ENCODE measurements at places on chromosomes 5 and 9.
A peak's percentile ranks its signal among the peaks of the same experiment; 100 is the strongest.

DNA sequence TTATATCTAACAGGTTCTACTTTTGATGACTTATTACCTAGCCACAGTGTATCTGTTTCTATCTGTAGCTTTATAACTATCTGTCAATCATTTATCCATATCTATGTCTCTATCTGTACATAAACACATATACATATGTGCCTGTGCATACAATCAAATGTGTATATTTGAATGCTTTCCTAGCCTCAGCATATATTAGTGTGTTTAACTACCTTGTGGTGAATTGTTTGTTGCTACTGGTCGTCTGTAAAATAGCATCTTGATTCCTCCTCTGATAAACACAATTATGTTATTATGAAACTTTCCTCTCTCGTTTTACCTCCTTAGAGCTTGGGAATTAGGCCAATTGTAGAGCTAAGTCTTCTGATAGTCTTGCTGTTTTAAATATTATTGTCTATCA, 44.4 kb downstream of the PARP8 start:
- DNase-seq, result no peak

DNA sequence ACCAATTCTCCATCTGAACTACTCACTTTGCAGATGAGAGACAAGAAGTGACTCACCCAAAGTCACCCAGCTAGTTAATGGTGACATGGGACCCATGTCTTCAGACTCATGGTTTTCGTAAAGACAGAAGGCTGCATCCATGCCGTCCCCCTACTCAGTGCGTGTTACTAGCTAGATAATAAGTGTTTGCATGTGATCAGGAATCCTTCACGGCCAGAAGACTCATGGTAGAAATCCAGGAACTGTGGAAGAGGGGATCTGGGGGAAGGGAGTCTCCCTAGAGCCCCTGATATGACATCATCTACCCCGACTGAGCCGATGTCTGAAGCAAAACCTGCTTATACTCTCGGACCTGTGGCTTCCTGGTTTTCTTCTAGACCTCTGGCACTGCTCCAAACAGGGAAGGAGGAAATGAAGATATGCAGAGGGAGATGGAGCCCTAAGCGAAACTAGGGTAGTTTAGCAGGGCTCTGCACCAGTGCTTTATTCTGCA, 3.3 kb downstream of the RNF183 start:
- DNase-seq, result peak; percentile 8

GRCh38 chr5:61866930-61867329, 439.1 kb upstream of the KIF2A start:
- no peak for DNase-seq

GRCh38 chr9:105441616-105442160, 6.1 kb upstream of the FSD1L start:
- DNase-seq, result no peak

GRCh38 chr9:89515416-89515815, 17.5 kb upstream of the SEMA4D start:
- DNase-seq, result no peak
